CD14-positive monocyte (primary cell): ENCODE measurements at places on chromosomes 2 and 18.

DNA sequence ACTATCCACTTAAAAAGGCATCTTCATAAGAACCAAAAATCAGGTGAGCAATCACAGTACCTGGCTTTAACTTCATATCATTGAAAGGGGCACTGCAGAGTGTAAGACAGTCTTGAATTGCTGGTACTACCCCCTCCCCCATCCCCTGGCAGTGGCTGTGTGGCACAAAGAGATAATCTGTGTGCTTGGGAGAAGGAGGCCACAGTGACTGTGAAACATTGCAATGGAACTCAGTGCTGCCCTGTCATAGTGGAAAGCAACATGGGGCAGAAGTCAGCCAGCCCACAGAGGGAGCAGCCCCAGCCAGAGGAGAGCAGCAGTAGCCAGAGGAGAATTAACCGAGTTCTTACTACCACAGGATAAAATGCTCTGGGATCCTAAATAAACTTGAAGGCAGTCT is 45.3 kb upstream of the UGP2 start:
- H3K36me3 ChIP-seq: no peaks in the 10 kb centered on the region
- H3K27me3 ChIP-seq: no peaks in the 10 kb centered on the region
- no peak overlapping the region for H3K27ac ChIP-seq
- no peak overlapping the region for H3K4me3 ChIP-seq

DNA sequence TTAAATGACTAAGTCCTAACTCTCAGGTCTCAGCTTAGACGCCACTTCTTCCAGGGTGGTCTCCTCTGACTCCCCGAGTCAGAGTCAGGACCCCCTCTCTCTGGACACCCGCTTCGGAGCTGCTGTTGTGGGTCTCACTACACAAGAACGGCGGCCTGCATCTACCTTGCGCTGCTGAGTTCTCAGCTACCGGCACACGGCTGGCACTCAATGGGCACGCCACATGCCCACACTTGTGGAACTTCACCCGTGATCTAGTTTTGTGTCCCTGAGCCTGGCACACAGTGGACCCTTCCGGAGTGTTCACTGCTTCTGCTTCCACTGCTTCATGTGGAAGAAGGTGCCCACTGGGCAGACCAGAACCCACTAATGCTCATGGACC is 58.3 kb upstream of the ID2 start:
- no peaks in the 10 kb centered on the region for H3K4me1 ChIP-seq
- DNase-seq: no peak
- H3K4me3 ChIP-seq: no peak overlapping the region
- no peak overlapping the region for H3K27ac ChIP-seq
- no peaks in the 10 kb centered on the region for H3K36me3 ChIP-seq
- no peaks in the 10 kb centered on the region for H3K27me3 ChIP-seq

GRCh38 chr2:224764565-224765236 is 48.5 kb upstream of the CCDC195 start:
- H3K27me3 ChIP-seq: no peaks in the 10 kb centered on the region
- no peaks in the 10 kb centered on the region for H3K4me1 ChIP-seq
- peaks cover 91% of the 10 kb centered on the region for H3K36me3 ChIP-seq
- no peak for DNase-seq
- no peak overlapping the region for H3K4me3 ChIP-seq

GRCh38 chr2:123688231-123688940 is 336.7 kb upstream of the CNTNAP5 start:
- no peak overlapping the region for H3K4me3 ChIP-seq
- DNase-seq: no peak
- no peak overlapping the region for H3K27ac ChIP-seq

GRCh38 chr2:182763311-182763912 is 47.4 kb downstream of the DNAJC10 start:
- H3K36me3 ChIP-seq: peaks cover 94% of the 10 kb centered on the region
- H3K4me3 ChIP-seq: no peak overlapping the region
- no peak overlapping the region for H3K27ac ChIP-seq
- H3K4me1 ChIP-seq: no peaks in the 10 kb centered on the region

DNA sequence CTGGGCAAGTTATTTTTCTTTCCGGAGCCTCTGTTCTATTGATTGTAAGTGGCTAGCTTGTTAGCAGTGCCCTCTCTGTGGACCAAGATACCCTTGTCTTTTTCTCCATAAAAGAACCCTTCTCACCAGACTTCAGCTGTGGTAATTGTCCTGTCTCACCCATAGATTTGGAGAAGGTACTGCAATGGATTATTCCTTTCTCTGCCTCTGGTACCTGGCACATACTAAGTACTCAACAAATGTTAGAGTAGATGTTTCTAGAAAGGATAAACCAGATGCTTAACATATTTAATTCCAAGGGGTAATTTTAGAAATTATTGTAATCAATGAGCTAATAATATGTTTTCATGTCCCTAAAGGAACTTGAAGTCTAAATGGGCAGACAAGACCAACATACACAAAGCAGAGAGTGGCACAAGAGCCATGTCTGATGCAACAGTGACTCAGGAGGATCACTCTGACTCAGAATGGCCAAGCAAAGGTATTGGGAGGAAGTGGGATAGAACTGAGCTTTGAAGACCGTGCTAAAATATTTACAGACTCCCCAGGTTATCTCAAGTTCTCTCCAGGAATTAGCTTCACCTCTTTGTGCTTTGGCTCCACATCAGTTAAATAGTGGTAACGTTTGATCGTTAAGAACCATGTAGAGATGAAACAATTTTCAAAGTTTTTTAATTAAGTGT is 129.7 kb upstream of the OSR1 start:
- H3K36me3 ChIP-seq: no peaks in the 10 kb centered on the region
- no peaks in the 10 kb centered on the region for H3K4me1 ChIP-seq
- no peak overlapping the region for H3K27ac ChIP-seq
- no peaks in the 10 kb centered on the region for H3K27me3 ChIP-seq
- H3K4me3 ChIP-seq: no peak overlapping the region

DNA sequence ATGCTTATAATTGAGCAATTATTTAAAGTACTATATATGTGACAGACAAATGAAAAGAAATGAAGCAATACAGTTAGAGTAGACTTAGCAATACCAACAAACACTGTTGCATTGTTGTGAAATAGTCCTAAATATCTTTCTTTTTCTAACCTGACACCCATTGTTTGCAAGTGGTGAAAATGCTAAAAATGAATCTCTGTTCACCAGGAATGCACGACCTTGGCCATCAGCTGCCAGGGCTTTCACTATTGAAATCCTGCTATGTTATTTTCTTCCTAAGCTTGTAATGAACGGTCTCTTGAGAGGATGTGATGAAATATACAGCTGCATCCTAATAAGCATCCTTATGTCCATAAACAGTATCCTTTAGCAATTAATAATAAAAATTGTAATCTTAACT is 136.2 kb upstream of the MGAT5 start:
- DNase-seq: no peak
- no peaks in the 10 kb centered on the region for H3K36me3 ChIP-seq
- H3K27ac ChIP-seq: no peak overlapping the region
- H3K4me3 ChIP-seq: no peak overlapping the region
- H3K4me1 ChIP-seq: peaks cover 31% of the 10 kb centered on the region

- H3K27me3 ChIP-seq: no peaks in the 10 kb centered on the region
- no peak overlapping the region for H3K27ac ChIP-seq
- DNase-seq: no peak
- no peak overlapping the region for H3K4me3 ChIP-seq
- no peaks in the 10 kb centered on the region for H3K4me1 ChIP-seq
Observed at GRCh38 chr18:77339093-77339492, 89.4 kb downstream of the GALR1 start.

DNA sequence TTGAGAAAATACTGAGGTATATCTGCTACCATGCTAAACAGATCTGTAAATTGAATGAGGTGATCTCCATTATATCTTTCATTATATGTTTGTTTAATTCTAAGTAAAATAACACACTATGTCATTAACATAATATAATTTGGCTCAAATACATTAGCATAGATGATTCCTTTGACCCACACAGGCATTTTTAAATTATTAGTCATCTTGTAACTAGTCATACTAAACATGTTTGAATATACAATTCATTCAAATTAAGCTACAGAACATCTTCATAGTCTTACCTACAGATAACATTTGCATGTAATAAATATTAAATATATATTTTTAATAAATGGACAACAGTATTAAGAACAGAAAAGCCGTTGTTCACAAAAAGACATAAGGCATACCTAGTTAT is 52.7 kb upstream of the KYNU start:
- H3K27ac ChIP-seq: no peak overlapping the region
- no peaks in the 10 kb centered on the region for H3K36me3 ChIP-seq
- DNase-seq: no peak

GRCh38 chr2:71895320-71896161 is 252.1 kb downstream of the CYP26B1 start:
- no peak for DNase-seq
- no peaks in the 10 kb centered on the region for H3K36me3 ChIP-seq
- H3K27ac ChIP-seq: no peak overlapping the region
- no peaks in the 10 kb centered on the region for H3K4me1 ChIP-seq

- H3K27ac ChIP-seq: no peak overlapping the region
- no peaks in the 10 kb centered on the region for H3K27me3 ChIP-seq
- H3K4me3 ChIP-seq: no peak overlapping the region
- no peaks in the 10 kb centered on the region for H3K36me3 ChIP-seq
- no peaks in the 10 kb centered on the region for H3K4me1 ChIP-seq
Observed at GRCh38 chr2:49901202-49902065, 747.1 kb upstream of the FSHR start.

GRCh38 chr18:60047556-60047955 is 147.8 kb downstream of the PMAIP1 start:
- no peak for DNase-seq
- no peak overlapping the region for H3K27ac ChIP-seq
- H3K36me3 ChIP-seq: no peaks in the 10 kb centered on the region
- no peaks in the 10 kb centered on the region for H3K4me1 ChIP-seq
- H3K27me3 ChIP-seq: no peaks in the 10 kb centered on the region
- no peak overlapping the region for H3K4me3 ChIP-seq

DNA sequence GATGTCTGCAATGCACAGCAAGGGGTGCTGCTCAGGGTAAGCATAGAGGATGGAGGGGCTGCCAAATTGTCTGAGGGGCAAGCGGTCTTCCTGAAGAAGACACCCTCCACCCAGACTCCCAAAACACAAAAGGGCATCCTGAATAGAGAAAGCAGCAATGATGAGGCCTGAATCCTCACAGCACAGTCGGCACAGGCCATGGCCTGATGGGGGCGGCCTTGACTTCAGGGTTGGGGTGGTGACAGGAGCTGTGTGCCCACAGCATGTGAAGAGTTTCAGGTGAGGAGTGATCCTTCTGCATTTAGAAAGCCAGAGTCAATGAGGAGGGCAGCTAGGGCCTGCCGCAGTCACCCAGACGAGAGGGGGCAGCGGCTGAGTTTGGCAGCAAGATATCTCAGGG is 159.4 kb downstream of the GALNT14 start:
- H3K4me3 ChIP-seq: no peak overlapping the region
- H3K36me3 ChIP-seq: no peaks in the 10 kb centered on the region
- H3K27ac ChIP-seq: no peak overlapping the region
- H3K4me1 ChIP-seq: no peaks in the 10 kb centered on the region
- DNase-seq: no peak

GRCh38 chr2:16061441-16062217 is 121.3 kb downstream of the MYCN start:
- H3K36me3 ChIP-seq: no peaks in the 10 kb centered on the region
- no peak overlapping the region for H3K4me3 ChIP-seq
- no peak for DNase-seq
- H3K4me1 ChIP-seq: peaks cover under 1% of the 10 kb centered on the region
- no peak overlapping the region for H3K27ac ChIP-seq
- H3K27me3 ChIP-seq: no peaks in the 10 kb centered on the region
